Cortex of kidney (tissue), 1 donor: ENCODE measurements at places on chromosomes 11 and 22.

GRCh38 chr11:8101421-8101820 lies 20.4 kb downstream of the TUB start:
- no peak for DNase-seq

GRCh38 chr11:10514202-10514601 lies 26.8 kb downstream of the RNF141 start:
- DNase-seq, result no peak

DNA sequence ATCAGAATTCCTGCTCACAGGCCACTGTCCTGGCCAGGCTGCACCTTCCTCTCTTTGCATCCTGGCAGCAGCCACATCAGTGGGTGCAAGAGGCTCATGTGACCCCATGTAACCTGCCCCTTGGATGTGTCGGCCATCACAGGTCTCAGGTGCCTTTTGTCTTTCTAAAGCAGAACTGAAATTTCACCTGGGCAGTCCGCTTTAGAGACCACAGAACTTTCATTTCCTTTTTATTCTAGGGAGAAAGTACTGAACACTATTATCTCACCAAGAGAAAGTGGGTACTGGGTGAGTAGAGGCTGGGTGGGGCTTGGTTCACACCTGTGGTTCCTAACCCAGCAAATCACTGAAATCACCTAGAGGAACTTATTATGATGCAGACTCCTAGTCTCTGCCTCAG lies 51.7 kb upstream of the NUP160 start:
- DNase-seq, result no peak

- DNase-seq, result no peak
Observed at GRCh38 chr11:33307984-33308383, 50.8 kb downstream of the HIPK3 start.

GRCh38 chr22:19430890-19431541 lies 517 bp downstream of the HIRA start:
- DNase-seq, result peak; percentile 31
